Suprapubic skin (tissue), 4 donors: ENCODE measurements at places on chromosomes 3 and 15.

DNA sequence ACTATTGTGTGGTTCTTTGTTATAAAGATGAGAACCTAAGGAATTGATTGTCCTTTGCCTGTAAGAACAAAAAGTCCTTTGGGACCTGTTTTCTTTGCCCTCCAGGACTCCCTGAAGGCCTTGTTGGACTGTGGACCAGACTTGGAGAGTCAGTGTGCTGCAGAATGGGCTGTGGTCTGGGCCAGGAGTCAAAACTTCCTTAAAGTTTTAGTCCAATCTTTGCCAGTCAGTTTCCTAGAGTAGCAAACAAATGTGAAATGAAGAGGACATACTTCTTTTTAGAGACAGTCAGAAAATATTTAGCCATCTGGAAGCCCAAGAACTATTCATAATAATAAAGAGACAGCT is 45.4 kb downstream of the PDE8A start:
- no peak overlapping the region for H3K27ac ChIP-seq
- peaks cover 47% of the 10 kb centered on the region for H3K4me1 ChIP-seq
- no peaks in the 10 kb centered on the region for H3K36me3 ChIP-seq

GRCh38 chr15:92316586-92317295 is 76.9 kb upstream of the ST8SIA2 start:
- H3K4me1 ChIP-seq = no peaks in the 10 kb centered on the region
- no peak overlapping the region for H3K4me3 ChIP-seq
- DNase-seq = no peak
- H3K27ac ChIP-seq = no peak overlapping the region
- no peaks in the 10 kb centered on the region for H3K36me3 ChIP-seq

- H3K27ac ChIP-seq = no peak overlapping the region
- H3K4me1 ChIP-seq = no peaks in the 10 kb centered on the region
- H3K4me3 ChIP-seq = no peak overlapping the region
- no peak for DNase-seq
- no peaks in the 10 kb centered on the region for H3K36me3 ChIP-seq
Observed at GRCh38 chr3:89144080-89144479, 36.7 kb downstream of the EPHA3 start.

- H3K4me1 ChIP-seq = no peaks in the 10 kb centered on the region
- H3K27ac ChIP-seq = no peak overlapping the region
- H3K36me3 ChIP-seq = peaks cover 6% of the 10 kb centered on the region
- no peak overlapping the region for H3K4me3 ChIP-seq
Observed at GRCh38 chr3:132368515-132368914, 48.8 kb upstream of the DNAJC13 start.
